Endothelial cell (in vitro differentiated cells): ENCODE measurements at places on chromosomes 3 and 15.

DNA sequence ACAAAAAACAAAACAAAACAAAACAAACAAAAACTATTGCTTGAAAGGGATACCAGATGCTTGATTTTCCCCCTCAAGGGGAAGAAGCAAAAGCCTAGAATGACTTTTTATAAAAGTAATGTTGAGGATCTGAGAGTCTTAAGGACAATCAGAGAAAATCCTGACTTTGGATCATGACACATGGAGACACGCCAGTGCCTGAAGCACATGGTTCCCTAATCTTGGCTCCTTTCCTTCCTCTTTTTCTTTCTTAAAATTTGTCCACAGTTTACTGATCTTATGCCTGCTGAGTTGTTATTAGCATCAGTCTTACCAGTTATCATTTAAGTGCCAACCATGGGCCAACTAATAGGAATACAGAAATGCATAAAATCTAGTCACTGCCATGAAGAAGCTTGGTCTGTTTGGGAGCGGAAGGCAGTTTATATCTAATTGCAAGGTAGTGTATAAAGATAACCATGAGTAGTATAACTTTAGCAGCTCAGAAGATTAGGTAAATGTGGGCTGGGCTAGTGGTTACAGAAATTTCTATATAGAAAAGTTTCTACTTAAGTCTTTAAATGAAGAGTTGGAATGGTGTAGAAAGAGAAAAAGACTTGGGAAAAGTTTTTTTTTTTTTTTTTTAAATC, 6.9 kb downstream of the GLCE start:
- no peak for DNase-seq

DNA sequence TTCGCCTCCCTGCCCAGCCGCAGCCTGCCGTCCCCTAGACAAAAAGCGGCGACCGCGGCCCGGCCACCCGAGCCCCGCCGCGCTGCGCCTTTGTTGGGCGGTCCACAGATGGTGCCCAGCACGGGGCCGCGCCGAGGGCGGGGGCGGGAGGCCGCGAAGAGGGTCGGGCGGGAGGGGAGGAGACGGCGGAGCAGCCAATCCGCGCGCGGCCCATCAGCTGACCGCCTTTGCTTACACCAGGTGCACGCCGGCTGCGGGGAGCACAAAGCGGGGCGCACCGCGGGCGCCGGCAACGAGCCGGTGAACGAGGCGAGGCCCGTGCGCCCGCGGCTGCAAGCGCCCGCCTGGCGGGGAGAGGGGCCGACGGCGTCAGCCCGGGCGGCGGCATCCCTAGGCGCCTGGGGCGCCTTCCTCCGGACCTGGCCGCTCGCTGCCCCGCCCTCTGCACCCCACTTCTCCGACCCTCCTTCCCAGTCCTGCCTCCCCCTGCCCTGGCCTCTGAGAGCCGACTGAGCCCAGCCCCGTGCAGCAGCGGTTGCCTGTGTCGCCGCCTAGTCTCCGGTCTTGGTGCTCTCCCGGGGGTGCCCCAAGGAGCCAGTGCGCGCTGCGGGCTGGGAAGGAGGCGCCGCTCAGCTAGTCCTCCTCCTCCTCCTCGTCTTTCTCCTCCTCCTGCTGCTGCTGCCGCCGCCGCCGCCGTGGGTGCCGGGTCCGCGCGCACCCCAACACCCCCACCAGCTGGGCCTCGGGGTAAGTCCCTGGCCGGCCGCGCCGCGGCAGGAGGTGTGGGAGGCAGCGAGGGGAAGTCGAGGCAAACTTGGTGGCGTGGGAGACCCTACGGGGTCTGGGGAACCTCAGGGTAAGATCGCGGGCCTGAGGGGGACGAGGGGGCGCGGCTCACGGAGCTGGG, at the start of gene LRRN1:
LRRN1 (plus strand) TSS at position 259 of the 907 bp plus-strand sequence. CDS start 45,211 bp downstream, outside the sequence.
- DNase-seq: peak; percentile 41

DNA sequence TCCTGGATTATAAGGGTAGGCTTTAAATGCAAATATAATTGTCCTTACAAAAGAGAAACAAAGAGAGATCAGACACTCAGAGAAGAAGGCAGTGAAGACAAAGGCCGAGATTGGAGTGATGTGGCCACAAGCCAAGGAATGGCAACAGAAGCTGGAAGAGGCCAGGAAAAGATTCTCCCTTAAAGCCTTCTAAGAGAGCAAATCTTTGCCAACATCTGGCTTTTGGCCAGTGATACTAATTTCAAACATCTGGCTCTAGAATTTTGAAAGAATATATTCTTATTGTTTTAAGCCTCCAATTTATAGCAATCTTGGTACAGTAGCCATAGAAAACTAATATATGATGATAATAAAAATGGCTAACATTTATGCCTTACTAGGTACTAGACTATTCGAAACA, 615.8 kb upstream of the ZNF385D start:
- no peak for DNase-seq

GRCh38 chr3:24318677-24319287, 175.9 kb downstream of the THRB start:
- no peak for DNase-seq

GRCh38 chr3:97658668-97659285, 105.8 kb upstream of the ARL6 start:
- peak; percentile 4 for DNase-seq

GRCh38 chr3:118949113-118949760, 85.4 kb downstream of the IGSF11 start:
- DNase-seq: no peak

GRCh38 chr15:56653107-56653506, 80.2 kb downstream of the ZNF280D start:
- no peak for DNase-seq

GRCh38 chr3:42353631-42354030, 56.8 kb downstream of the LYZL4 start:
- DNase-seq: no peak

GRCh38 chr15:69543681-69544364, 91.2 kb downstream of the RPLP1 start:
- DNase-seq: no peak
